ENCODE measurements at places on chromosomes 6 and 20. TPM values are rescaled to one million over a fixed set of nuclear protein-coding genes. Genes with fewer than 3 reads are reported as not detected.
A peak's percentile ranks its signal among the peaks of the same experiment; 100 is the strongest.

DNA sequence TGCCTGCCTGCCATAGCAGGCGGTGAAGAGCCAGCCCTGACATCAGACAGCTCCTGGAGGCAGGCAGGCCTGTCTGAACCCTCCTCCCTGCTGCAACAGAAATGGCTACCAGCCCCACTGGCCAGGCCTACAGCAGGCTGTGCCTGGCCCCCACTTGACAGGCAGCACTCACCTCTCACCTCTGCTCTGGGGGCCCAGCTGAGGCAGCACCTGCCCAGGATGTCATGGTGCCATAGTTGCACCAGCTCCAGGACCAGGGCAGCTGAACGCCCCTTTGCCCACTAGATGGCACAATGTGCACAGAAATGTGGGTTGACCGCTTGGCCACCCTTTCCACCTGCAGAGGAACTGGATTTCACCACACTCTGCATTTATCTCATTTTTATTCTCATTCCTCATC is 30.6 kb downstream of the MRPL14 start:
- DNase-seq: peak; percentile 89

- DNase-seq: peak; percentile 38
Measured at GRCh38 chr20:29689411-29690225, 1567.8 kb upstream of the DEFB115 start.

- DNase-seq: no peak
Measured at GRCh38 chr20:50491168-50491567, 19.0 kb upstream of the PTPN1 start.

GRCh38 chr6:166595061-166595780 is 8.7 kb upstream of the RAMACL start:
- no peak for DNase-seq

- DNase-seq: no peak
Measured at GRCh38 chr6:118752803-118753202, 101.4 kb upstream of the CEP85L start.

DNA sequence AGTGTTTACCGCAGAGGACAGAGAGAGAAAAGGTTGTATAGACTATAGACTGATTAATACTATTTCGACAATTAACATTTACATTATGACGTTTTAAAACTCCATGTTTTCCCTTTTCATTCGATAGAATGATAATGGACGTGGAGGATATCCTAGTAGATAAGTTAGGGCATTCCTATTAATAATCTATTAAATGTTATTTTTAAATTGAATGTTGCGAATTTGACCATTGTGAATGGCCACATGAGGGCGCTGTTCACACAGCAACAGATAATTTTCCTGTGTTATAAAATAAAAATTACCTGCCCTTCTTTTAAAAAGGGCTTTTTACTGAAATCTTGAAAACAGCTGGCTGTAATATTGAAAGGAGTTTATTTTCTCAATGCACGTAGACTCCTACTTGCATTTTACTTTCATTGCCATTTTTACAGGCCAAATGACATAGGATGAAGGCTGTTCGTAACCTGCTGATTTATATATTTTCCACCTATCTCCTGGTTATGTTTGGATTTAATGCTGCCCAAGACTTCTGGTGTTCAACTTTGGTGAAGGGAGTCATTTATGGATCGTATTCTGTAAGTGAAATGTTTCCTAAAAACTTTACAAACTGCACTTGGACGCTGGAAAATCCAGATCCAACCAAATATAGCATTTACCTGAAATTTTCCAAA is 3.3 kb downstream of the ADGRB3 start:
- DNase-seq: peak; percentile 49

DNA sequence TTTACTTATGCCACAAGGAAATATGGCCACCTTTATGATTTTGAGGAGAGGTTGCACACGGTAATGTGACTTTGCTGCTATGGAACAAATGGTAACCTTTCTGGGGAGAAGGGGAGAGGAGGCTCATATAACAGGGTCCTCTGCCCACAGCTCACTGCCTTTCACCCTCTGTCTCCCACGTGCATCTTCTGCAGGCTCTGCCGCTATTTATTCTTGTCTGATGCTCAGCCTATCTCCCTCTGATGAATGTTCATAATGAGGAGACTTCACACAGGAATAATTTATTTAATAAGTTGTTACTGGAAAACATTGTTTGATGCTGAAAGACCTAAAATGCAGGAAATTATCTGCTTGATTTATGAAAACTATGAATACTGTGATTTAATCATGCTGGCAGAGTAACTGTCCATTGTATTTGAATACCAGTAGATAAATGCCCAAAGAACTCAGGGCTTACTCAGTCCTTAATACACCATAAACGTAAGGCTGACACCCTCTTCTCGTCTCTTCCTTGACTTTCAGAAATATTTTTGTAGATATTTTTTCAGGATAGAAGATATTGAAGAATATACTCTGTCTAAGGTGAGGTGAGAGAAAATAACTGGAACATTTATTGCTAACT is 721.1 kb downstream of the QKI start:
- no peak for DNase-seq

OR12D1 gene
- not detected for total RNA-seq

KIF25 gene
- total RNA-seq: not detected

CCN6 gene
- total RNA-seq: 0.21 TPM

ZNF334 gene
- 1.7 TPM for total RNA-seq

MAP3K5 gene
- 9.4 TPM for total RNA-seq

Measured in activated naive CD4-positive, alpha-beta T cell treated with anti-CD3 and anti-CD28 coated beads for 36 hours (primary cell).